Ovary (tissue), 10 donors: ENCODE measurements at places on chromosomes 2 and 18.

GRCh38 chr2:207229161-207229560 lies 63.4 kb upstream of the KLF7 start:
- DNase-seq, result no peak

- no peak for DNase-seq
Measured at GRCh38 chr18:14769381-14769780, 21.4 kb downstream of the ANKRD30B start.

GRCh38 chr2:154886316-154886715 lies 187.8 kb downstream of the KCNJ3 start:
- no peak for DNase-seq

- no peak for DNase-seq
Measured at GRCh38 chr2:105416156-105416555, 17.3 kb upstream of the FHL2 start.

- no peak for DNase-seq
Measured at GRCh38 chr2:8965216-8965969, 38.1 kb downstream of the MBOAT2 start.

GRCh38 chr2:170339322-170339721 lies 161.4 kb downstream of the MYO3B start:
- DNase-seq, result no peak

- DNase-seq, result no peak
Measured at GRCh38 chr2:85288244-85288725, 39.5 kb downstream of the TGOLN2 start.

DNA sequence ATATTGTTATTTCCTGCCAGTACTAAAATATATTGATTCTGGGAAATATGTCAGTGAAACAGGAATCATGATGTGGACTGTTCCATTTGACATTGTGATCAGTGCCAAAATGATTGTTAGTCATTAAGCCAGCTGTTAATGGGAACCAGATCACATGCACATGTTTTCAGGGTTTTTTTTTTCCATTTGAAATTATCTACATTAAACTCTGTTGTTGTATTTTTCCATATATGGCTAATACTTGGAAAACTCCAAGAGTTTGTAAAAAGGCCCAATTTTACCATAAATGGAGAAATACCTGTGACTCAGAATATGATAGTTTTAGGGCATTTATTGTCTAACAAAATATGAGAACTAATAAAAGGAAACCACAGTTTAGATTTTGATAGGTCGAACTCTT lies 13.4 kb downstream of the ITGAV start:
- no peak for DNase-seq

DNA sequence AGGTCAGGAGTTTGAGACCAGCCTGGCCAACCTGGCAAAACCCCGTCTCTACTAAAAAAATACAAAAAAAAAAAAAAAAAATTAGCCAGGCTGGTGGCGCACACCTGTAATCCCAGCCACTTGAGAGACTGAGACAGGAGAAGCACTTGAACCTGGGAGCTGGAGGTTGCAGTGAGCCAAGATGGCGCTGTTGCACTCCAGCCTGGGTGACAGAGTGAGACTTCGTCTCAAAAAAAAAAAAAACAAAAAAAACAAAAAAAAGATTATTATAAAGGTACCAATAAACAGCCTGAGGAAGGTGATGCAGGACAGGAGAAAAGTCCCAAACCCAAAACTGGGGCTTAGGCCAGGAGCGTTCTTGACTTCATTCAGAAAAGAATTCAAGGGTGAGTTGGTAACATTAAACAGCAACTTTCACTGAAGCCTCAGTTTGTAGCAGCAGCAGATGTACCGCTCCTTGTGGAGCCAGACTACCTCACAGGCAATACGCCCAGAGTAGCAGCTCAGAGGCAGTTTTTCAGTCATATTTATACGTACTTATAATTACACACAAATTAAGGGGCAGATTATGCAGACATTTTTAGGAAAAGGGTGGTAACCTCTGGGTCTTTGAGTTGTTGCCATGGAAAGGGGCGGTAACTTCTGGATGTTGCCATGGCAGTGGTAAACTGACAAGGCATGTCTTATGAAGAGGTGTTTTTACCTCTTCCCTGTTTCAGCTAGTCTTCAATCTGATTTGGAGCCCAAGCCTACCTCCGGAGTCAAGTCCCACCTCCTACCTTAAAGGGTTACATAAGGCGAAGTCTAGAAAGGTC lies 1596.6 kb upstream of the CELF4 start:
- DNase-seq, result no peak

DNA sequence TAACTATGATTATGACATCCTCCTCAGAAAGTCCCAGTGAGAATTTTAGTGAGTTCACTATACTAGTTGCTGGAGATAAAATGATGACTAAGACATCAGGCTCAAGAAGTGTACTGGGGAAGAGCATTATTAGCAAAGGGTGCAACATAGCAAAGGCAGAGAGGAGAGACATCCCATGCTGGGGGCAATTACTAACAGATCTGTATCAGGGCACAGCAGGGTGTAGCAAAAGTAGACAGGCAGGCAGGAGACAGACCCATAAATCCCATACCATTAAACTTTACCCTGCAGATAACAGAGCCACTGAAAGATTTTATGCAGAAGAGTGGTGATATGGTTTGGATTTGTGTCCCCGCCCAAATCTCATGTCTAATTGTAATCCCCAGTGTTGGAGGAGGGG lies 161.7 kb downstream of the SP3 start:
- no peak for DNase-seq

DNA sequence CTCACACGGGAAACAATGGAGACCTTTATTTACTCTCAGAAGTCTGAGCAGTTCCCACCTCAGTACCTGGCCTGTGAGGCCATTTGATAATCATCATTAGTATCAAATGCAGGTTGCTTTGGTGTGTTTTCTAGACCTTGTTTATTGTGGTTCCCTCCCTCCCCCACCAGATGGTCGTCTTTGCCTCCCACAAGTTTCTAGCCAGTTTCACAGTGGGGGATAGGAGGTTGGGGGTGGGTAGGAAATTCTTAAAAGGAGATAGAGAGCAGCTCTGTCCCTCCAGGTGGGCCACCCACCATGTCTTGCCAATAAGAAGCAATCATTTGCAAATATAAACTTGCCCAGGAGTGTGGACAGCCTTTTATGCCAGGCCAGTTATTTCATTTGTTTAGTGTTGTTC lies 31.3 kb downstream of the SETBP1 start:
- no peak for DNase-seq

DNA sequence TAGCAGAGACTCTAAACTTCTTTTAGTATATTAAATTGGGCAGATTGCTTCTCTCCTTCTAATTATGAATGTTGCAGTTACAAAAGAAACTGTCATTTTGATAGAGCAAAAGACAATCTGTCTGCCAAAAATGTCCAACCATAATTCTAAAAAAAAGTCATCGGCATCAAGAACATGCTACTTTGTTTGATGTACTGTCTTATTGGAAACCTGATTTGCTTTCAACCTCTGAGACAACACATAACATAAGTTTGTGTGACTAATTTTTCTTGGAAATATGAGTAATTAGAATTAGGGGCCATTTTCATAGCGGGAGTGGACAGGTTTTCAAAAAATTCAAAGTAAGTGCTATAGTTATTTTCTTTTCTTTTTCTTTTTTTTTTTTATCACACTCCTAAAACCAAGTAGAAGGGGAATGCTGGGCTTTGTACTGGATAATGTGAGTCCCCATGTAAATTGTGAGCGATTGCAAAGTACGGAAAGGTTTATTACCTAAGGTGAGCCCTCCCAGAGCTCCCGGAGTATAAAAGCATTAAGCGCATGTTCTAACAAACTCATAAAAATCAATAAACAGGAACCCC lies 59.1 kb downstream of the ZEB2 start:
- no peak for DNase-seq

DNA sequence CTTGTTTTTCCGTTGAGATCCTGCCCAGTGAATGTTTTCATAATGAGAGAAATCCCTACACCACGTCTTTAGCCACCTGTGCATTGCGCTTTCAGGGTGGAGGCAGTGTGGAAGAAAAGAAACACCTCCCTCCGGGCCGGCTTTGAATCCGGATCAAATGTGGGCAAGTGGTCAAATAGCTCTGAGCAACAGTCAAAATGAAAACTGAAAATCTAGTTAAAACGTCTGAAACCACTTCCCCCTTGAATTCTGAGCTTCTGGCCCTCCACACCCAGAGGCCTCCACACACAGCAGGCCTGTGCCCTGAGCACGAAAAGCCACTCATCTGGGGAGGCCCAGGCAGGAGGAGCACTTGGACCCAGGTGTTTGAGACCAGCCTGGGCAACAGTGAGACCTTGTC lies 263.6 kb upstream of the SALL3 start:
- no peak for DNase-seq

- DNase-seq, result no peak
Measured at GRCh38 chr2:234979204-234980167, 27.7 kb downstream of the SH3BP4 start.

- no peak for DNase-seq
Measured at GRCh38 chr2:151523850-151524249, 114.1 kb downstream of the RIF1 start.

- DNase-seq, result no peak
Measured at GRCh38 chr18:74533666-74534065, 634 bp upstream of the CNDP1 start.

DNA sequence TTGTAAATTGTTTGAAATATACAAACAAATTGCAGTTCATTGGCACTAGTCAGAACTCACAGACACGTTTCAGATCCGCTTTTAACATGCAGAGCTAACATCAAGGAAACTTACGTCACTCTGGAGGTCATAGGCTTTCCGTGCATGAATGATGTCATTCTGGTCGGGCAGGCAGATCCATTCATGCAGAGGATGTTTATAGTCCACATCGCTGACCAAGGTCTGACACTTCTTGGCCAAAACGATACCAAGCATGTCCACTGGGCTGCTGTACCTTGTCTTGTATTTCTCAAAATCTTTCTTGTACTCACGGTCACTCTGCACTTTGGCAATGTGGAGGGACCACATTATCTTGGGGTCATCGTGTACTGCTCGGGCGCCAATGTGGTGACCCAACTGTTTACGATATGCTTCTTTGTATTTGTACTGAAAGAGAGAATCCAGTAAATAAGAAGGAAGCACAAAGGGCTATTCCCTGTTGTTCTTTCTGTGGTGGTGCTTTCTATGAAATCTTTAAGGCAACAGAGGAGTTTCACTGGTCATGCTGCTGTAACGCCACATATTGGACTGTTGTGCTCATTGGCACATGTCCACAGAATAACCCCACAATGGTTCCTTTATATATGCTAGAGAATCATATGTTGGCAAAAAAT lies 114.8 kb downstream of the NEB start:
- no peak for DNase-seq

DNA sequence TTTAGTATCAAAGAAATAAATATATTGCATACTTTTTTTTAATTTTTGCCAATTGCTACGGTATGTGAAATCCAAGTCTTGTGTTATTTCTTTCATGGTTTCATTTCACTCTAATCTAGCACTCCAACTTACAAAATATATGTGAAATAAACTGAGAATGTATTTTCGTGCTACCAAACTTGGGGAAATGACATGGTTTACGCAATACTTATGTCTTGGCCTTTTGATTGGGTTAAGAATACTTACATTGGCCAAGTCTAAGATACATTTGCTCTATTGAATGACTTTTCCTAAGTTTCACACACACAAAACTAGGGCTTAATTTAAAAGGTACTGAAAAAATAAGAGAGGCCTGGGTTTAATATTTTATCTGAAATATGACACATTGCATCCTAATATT lies 80.5 kb downstream of the VRK2 start:
- DNase-seq, result no peak

DNA sequence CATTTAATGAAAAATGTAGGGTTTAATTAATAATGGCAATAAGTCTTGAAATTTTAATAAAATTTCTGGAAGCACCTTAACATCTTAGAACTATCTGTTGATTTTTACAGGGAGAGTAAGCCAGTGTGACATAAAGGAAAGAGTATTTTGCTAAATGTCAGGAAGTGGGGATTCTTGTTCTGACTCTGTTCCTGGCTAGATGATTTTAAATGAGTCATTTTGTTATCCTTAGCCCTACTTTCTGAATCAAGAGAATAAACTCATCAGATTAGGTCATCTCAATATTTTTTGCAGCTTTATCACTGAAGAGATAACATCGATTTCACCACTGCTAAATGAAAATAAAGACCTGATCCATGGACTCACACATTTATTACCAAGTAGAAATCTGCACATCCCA lies 377.5 kb upstream of the CYRIA start:
- DNase-seq, result no peak

DNA sequence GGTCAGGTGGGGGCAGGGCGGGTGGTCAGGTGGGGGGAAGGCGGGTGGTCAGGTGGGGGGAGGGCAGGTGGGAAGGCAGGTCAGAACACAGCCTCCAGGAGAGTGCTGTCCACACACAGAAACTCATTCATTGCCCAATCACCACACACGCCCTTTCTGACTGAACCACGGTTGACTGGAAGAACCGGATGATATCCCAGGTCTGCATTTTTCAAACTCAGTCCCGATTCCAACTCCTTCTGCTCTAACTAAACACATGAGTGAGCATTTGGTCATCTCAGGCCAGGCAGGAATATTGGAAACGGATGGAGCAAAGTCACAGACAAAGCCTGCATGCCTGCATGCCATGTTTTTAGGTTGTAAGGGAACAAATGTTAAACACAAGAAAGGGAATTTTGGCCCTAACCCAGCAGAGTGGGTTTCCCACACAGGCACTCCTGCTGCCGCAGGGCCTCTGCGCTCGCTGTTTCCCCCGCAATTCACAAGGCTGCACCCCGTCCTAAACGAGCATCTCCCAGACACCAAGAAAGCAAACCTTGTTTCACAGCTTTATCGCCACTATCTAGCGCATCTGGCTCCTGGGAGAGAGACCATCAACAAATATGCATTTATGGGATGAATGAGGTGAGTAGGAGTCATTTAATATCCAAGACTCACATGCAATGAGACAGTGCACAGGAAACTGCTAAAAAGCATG lies 100.1 kb downstream of the ZNF516 start:
- DNase-seq, result no peak

DNA sequence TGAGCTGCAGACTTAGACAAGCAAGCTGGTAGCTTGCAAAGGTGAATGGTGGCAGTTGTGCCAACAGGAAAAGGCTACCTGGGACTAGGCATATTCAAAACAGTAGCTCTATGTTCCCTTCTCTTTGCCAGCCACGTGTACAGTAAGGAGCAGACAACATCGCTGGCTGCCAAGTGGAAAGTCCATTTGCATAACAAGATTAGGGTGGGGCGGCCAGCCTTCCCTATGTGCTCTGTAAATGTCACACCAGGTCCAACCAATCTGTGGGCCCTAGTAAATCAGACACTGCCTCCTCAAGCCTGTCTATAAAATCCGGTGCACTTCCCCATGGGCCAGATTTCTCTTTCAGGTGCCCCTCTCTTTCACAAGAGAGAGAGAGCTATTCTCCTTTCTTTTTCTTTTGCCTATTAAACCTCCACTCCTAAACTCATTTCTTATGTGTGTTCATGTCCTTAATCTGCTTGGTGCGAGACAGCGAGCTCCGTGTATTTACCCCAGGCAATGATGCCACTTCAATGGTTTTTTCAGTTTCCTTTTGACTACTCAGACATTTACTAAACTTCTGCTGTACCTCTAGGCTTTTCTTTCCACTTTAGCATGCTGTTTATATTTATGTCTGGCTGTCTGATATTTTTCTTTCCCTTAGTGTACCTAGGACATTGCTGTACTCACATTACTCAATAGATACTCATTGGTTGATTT lies 297.4 kb upstream of the GCFC2 start:
- no peak for DNase-seq

- DNase-seq, result no peak
Measured at GRCh38 chr2:86499326-86499725, 58.2 kb downstream of the KDM3A start.

- no peak for DNase-seq
Measured at GRCh38 chr2:28616396-28616999, 120.6 kb downstream of the PLB1 start.
